IMR-90 (cell line): ENCODE measurements at places on chromosomes 2 and 18.
A peak's percentile ranks its signal among the peaks of the same experiment; 100 is the strongest.

DNA sequence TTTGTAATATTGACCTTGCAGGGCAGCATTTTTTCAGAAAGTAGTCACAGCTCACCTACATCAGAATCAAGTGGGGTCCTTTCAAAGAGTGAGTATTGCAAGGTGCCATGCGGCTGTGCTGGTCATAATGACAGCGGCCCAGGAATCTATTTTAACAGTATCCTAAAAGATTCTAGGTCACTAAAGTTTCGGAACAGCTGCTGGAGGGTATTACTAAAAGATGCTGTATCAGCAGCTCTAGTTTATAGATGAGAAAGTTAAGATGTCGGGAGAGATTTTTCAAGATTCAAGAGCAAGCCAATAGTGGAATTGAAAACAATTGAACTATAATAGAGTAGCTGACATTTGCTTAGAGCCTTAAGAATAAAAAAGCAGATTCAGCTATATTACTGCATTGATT is 336.0 kb downstream of the SLC8A1 start:
- no peak for DNase-seq

DNA sequence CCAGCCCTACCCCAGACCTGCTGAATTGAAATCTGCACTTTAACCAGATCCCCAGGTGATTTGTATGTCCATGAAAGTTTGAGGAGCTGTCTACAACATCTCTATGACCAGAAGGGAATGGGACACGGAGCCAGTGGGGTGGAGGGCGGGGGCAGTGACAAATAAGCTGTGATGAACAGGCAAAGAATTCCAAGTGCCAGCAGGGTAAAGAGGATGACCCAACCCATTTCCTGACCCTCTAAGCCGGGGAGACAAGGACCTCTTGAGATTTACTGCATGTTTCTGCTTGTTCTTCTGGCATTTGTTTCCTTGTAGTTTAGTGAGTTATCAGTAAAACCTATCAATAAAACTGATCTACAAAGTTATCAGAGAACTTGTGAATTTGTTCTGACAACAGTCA is 8.7 kb downstream of the TET3 start:
- no peak for DNase-seq

- DNase-seq: no peak
Measured at GRCh38 chr2:128362176-128362888, 43.7 kb upstream of the HS6ST1 start.

DNA sequence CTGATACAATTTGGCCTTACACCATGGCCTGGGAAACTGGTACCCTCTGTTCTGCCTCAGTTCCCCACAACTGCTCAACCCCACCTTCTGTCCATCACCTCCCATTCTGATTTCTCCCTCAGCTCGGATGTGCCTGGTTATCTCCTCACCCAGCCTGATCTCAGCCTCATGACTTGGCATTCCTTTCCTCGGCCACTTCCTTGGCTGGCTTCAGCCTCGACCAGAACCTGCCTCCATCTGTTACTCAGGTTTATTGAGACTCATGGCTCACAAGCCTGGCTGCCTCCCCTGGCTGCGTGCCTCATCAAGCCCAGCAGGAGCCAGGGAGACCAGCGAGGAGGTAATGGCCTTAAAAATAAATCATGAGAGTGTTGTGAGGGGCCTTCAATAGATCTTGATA is 356.2 kb upstream of the SPRED2 start:
- no peak for DNase-seq

- DNase-seq: no peak
Measured at GRCh38 chr18:2338601-2339000, 232.7 kb downstream of the METTL4 start.

DNA sequence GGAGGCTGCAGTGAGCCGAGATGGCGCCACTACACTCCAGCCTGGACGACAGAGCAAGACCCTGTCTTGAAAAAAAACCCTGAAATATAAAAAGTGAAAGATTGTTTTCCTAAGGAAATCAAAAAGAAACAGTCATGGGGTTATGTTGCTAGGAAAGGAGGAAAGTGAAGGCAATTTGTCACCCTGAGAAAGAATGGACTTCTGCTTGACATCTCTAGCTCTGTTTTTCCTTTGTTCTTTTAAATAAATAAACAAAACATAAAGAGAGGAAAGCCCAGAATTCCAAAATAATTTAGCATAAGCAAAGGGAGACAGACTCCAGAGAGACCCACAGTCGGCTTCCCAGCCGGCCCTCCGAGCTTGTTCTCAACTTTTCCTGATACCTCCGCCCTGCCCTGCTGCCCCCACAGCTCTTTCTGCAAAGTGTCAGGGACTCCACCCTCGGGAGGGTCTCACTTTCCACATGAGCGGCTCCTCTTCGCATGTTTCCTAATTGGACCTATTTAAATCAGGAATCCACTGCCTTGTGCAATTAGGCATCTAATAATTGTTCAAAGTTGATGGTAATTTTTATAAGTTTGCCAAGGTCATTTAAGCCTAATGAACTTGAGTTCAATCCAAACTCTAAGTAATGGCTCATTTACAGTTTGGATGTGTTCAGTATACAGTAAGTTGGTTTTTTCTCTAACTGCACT is 49.8 kb upstream of the COPS8 start:
- DNase-seq: no peak

DNA sequence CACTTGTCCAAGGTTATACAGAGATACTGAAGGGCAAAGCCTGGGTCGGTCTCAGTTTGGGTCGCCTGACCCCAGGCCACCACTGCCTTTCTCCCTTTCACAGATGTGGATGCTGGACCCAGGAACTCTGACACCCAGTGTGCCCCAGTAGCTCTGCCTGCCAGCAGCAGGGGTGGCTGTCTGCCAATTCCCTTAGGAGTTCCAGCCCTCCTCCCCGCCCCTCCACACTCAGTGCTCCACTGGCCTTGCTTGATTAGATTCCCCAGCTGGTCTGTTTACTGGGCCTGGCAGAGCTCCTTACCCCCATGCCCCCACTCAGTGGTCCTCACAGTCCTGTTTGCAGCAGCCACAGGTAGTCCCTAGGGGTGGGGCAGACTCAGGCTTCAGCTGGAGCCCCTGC is 75.5 kb downstream of the NPAS2 start:
- DNase-seq: no peak

GRCh38 chr2:37358466-37358865 is 14.0 kb downstream of the QPCT start:
- DNase-seq: no peak

DNA sequence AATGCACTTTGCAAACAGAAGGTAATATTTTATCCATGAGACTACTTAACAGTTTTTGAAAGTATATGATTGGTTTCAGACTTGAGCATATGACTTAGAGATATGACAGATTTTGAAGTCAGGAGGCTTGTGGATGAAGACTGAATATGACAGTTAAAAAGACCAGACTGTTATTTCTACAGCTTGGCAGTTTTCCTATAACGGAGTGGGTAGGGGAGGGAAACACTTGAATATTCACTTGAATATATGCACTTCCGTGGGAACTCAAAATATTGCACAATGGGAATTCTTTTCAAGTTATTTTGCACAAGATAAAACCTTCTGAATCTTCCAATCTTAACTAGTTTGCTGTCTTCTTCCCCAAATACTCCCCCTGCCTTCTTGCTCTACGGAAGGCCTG is 64.6 kb upstream of the ACKR3 start:
- DNase-seq: no peak

GRCh38 chr2:586641-587076 is 90.5 kb downstream of the TMEM18 start:
- no peak for DNase-seq

- no peak for DNase-seq
Measured at GRCh38 chr2:181998891-181999654, 13.4 kb downstream of the PPP1R1C start.

DNA sequence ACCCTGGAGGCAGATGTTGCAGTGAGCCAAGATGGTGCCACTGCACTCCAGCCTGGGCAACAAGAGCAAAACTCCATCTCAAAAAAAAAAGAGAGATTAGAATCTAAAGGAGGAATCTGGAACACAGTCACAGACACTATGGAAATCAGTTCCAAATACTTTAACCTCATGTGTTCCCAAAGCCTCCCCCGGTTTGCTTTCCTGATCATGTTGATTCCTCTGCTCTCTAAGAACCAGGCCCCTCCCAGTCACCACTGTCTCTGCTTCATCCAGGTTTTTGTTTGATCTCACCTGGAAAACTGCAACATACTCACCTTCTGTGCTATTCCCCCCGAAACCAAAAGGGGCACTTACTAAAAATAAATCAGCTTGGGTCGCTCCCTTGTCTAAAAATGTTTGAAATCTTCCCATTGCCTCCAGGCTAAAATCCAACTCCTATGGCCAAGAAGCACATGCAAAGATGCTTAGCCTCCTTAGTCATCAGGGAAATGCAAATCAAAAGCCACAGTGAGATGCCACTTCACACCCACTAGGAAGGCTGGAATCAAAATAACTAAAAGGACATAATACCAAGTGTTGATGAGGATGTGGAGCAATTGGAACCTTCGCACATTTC is 6.2 kb upstream of the NEU2 start:
- DNase-seq: peak; percentile 50

- no peak for DNase-seq
Measured at GRCh38 chr18:11956371-11957308, 24.7 kb upstream of the IMPA2 start.

DNA sequence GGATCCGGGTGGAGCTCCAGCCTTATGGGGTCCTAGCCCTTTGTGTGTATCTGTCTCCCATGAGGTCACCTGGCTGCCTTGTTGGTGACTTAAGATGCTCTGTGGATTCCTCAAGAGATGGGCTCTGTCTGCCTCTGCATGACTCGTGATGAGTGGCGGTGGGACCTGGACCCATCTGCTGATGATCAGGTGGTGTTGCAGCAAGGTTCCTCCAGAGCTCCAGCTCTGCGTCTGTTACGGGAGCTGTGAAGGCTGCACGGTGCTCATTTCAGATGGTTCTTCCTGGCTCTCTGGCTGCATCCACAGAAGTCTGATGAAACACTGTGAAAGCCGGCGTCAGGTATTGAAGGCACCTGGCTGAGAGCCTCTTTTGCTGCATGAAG is 2.4 kb downstream of the AGAP1 start:
- peak; percentile 62 for DNase-seq

- DNase-seq: no peak
Measured at GRCh38 chr18:49677762-49678413, 116.0 kb downstream of the LIPG start.

- no peak for DNase-seq
Measured at GRCh38 chr2:22406625-22407024, 978.4 kb upstream of the KLHL29 start.

DNA sequence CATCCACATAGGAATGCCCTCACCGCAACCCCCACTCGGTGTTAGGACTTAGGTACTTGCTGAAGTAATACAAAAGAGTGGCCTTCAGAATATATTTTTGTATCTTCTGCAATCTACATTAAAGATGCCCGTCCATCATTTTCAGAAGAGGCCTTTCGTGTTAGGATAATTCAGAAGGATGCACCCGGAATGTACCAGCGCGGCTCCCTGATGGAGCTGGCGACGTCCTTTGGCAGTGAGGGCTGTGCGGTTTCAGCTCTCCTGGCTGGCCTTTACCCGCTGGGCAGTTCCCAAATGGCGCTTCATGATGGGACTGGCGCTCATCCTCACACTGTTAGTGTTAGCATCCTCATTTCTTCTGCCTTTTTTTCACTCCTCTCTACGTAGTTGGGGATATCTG is 15.3 kb downstream of the TWIST2 start:
- DNase-seq: no peak

- DNase-seq: peak; percentile 21
Measured at GRCh38 chr2:124254621-124255020, 229.5 kb downstream of the CNTNAP5 start.
